HCT116 (cell line): ENCODE measurements at places on chromosomes 5 and 9. TPM values are rescaled to one million over a fixed set of nuclear protein-coding genes. Genes with fewer than 3 reads are reported as not detected.

- no peak for DNase-seq
- H3K36me3 ChIP-seq: no peaks in the 10 kb centered on the region
- no peak overlapping the region for H3K27ac ChIP-seq
These were observed 99.6 kb downstream of the DOCK2 start for GRCh38 chr5:169736653-169737052.

- no peaks in the 10 kb centered on the region for H3K36me3 ChIP-seq
- H3K4me3 ChIP-seq: no peak overlapping the region
- no peaks in the 10 kb centered on the region for H3K4me1 ChIP-seq
- no peak for DNase-seq
- no peak overlapping the region for H3K27ac ChIP-seq
- H3K27me3 ChIP-seq: peaks cover 18% of the 10 kb centered on the region; the same call in 1 of the 2 replicates
These were observed 73.3 kb upstream of the PHF24 start for GRCh38 chr9:34884747-34885189.

- no peak for DNase-seq
- no peaks in the 10 kb centered on the region for H3K27me3 ChIP-seq
- H3K36me3 ChIP-seq: no peaks in the 10 kb centered on the region
- H3K27ac ChIP-seq: no peak overlapping the region
These were observed 3.2 kb upstream of the RNU6ATAC start for GRCh38 chr9:134167530-134167931.

DNA sequence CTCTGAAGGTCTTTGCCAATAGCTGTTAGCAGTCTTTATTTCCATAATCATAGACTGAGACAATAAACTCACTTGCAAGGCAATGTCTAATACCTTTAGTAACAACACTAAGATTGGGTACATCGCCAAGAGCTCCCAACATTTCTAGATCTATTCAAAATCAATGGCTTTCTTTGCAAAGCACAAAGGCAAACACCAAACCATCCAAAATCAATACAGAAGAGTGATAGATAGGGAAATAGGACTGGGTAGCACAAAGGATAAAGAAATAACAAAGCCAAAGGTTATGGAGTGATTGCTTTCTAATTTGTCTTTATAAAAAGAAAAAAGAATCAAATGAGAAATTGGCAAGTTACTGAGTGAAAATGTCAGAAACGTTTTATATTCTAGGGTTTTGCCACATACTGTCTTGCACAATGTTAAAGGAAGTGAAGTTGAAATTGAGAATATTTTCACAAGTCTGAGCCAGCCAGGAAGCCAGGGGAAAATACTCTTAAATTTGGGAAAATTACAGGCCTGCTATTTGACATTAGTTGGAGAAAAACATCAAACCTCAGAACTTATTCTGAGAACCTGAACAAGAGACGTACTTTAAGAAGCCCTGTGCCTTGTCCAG is 53.3 kb upstream of the LHFPL2 start:
- no peak overlapping the region for H3K4me3 ChIP-seq
- H3K4me1 ChIP-seq: peaks cover 41% of the 10 kb centered on the region
- H3K36me3 ChIP-seq: no peaks in the 10 kb centered on the region
- H3K27ac ChIP-seq: no peak overlapping the region

- no peak for DNase-seq
- no peak overlapping the region for H3K4me3 ChIP-seq
- H3K4me1 ChIP-seq: no peaks in the 10 kb centered on the region
- no peaks in the 10 kb centered on the region for H3K36me3 ChIP-seq
- no peak overlapping the region for H3K27ac ChIP-seq
- peaks cover 13% of the 10 kb centered on the region; the same call in 1 of the 2 replicates for H3K27me3 ChIP-seq
These were observed 387.1 kb upstream of the PAPPA start for GRCh38 chr9:115766370-115766955.

DNA sequence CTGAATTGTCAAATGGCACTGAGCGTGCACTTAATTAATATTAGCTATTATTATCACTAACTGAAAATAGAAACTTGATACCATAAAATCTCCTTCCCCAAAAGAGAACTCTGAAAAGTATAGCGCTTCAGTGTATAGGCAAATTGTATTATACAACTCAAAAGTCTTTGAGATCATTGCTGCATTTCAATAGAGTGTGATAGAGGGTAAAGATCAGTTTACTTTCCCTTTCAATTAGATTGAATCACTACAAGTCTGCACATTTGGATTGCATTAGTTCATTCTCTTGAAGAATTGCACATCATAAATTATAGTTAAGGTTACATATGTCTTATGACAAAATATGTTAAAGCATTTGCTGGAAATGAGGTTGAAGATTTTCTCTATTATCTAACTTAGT is 13.4 kb upstream of the GRIN3A start:
- H3K27me3 ChIP-seq: no peaks in the 10 kb centered on the region
- no peak overlapping the region for H3K27ac ChIP-seq
- no peak overlapping the region for H3K4me3 ChIP-seq
- no peaks in the 10 kb centered on the region for H3K36me3 ChIP-seq

- H3K27me3 ChIP-seq: peaks cover 64% of the 10 kb centered on the region
- no peak overlapping the region for H3K27ac ChIP-seq
- no peak for DNase-seq
These were observed 171.1 kb downstream of the TARS1 start for GRCh38 chr5:33611877-33612276.

DNA sequence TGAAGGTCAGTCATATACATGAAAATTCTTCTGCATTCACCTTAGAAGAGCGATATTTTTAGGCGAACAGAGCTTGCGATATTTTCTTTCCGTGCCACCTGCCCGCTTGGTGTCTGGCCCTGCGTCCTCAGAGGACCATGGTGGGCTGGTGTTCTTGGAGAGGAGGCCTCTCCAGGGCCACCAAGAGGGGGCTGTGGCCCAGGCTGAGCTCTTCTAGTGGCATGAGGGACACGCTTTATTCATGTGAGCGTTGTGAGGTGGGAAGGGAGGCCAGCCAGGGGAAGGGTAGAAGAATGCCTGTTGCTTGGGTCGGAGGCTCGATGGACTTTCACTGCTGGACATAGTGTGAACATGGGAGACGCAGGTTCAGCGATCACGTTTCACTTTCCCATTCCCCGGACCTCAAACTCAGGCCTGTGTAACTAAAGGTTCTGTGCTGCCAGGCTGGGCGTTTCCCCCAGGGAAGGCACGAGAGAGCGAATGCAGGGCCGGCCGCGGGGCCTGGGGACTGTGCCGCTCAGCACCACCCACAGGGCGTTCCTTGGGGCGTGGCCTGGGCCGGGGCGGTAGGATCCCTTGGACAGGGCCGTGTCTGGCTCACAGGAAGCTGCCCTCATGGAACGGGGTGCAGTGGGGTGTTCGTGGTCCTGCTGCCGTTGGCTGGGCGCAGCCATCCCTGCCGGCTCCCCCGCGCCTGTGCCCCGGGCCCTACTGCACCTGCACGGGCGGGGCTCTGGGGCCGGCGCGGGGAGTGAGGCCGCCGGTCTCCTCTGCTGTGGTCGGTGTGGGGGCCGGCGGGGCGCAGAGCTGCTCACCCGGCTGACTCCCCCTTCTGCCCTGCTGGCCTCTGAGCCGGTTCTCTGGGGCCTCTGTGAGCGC is 40.7 kb upstream of the CLPTM1L start:
- peak overlapping the region; percentile 40; the same call in 1 of the 2 replicates for H3K27ac ChIP-seq
- peak overlapping the region; percentile 64 for H3K4me3 ChIP-seq

GRCh38 chr5:647311-647710 is 35.2 kb downstream of the CEP72 start:
- H3K27me3 ChIP-seq: no peaks in the 10 kb centered on the region
- H3K4me1 ChIP-seq: no peaks in the 10 kb centered on the region
- 0 out of 2 replicates have a peak overlapping the region, but pooled peaks have one; percentile 22 for H3K27ac ChIP-seq
- no peak overlapping the region for H3K4me3 ChIP-seq

GRCh38 chr5:146873186-146873917 is 5.2 kb downstream of the PPP2R2B start:
- H3K27ac ChIP-seq: no peak overlapping the region
- H3K4me3 ChIP-seq: no peak overlapping the region
- peaks cover 14% of the 10 kb centered on the region; the same call in 1 of the 2 replicates for H3K27me3 ChIP-seq
- H3K36me3 ChIP-seq: no peaks in the 10 kb centered on the region
- DNase-seq: no peak
- H3K4me1 ChIP-seq: no peaks in the 10 kb centered on the region

DNA sequence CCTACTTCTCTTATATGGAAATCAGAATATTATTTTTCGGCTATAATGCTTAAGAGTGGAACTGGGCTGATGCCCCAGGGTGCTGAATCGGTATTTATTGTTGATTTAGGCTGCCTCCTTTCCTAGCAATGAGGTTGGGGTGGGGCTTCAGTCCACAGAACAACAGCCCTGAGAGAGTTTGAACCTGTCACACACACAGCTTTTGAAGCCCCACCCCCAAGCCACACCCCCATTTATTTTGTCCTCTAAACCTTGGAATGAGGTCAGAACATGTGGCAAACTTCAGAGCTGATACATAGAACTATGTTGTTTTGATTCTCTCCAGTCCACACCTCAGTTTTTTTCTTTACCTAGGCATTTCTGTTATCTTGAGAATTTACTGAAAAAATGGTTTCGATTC is 51.7 kb upstream of the CAMK4 start:
- H3K27ac ChIP-seq: no peak overlapping the region
- no peaks in the 10 kb centered on the region for H3K27me3 ChIP-seq
- H3K36me3 ChIP-seq: no peaks in the 10 kb centered on the region
- DNase-seq: no peak

- H3K27ac ChIP-seq: no peak overlapping the region
- no peak overlapping the region for H3K4me3 ChIP-seq
- H3K36me3 ChIP-seq: no peaks in the 10 kb centered on the region
- DNase-seq: no peak
These were observed 13.5 kb downstream of the BASP1 start for GRCh38 chr5:17230808-17231525.

DNA sequence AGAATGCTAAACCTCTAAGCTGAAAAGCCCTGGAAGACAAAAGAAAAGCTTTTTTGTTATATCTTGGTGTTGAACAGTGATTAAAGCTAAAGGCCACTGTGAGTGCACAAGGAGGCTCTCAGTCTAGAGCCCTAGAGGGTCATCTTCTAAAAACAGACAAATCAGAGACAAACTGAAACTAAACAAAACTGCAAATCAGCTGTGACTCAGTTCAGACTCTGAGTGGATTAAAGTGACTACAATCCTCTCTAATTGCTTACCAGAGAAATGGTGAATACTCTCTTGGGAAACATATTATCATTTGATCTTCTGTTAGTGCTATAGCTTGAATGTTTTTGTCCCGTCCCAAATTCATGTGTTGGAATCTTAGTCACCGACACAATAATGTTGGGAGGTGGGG is 491.9 kb downstream of the CDH18 start:
- no peaks in the 10 kb centered on the region for H3K4me1 ChIP-seq
- no peaks in the 10 kb centered on the region for H3K36me3 ChIP-seq
- no peak overlapping the region for H3K27ac ChIP-seq
- no peak for DNase-seq

- no peak overlapping the region for H3K4me3 ChIP-seq
- H3K27ac ChIP-seq: no peak overlapping the region
- no peaks in the 10 kb centered on the region for H3K4me1 ChIP-seq
- no peak for DNase-seq
- no peaks in the 10 kb centered on the region for H3K27me3 ChIP-seq
These were observed 18.6 kb upstream of the CARD19 start for GRCh38 chr9:93077367-93077766.

DNA sequence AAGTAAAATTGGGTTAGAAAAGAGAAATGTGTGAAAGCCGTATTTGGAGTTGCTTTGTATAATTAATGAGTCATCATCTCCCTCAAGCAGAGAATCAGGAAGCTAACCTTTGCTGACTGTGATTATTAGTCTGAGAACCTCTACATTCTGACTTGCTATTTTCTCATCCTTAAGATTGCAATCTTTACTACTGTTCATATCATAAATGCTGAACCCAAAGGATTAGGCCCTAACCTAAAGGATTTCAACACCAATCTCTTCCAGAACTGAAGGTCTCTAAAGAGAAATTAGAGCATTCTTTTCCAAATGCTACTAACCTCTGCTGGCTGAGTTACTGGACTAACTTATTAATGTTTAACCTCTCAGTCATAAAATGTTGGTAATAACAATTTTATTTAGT is 538.1 kb upstream of the MEF2C start:
- H3K27ac ChIP-seq: no peak overlapping the region; the same call in 1 of the 2 replicates
- no peaks in the 10 kb centered on the region for H3K36me3 ChIP-seq
- peaks cover 11% of the 10 kb centered on the region for H3K4me1 ChIP-seq
- no peak for DNase-seq
- H3K27me3 ChIP-seq: no peaks in the 10 kb centered on the region

DNA sequence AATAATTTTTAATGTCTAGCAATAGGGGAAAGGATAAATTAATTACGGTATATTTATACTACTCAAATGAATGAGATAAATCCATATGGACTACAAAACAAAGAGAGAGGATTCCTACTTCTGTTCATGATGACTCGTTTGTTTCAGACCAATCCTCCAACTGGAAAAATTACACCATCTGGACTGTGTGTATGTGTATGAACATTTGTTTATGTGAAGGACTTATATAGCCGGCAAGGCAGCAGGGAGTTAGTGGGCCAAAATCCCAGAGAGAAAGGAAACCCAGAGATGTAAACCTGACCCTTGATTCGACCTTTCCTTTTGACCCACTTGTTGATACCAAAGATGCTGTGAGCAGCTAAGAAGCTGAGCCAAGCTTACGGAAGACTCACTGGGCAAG is 20.1 kb downstream of the PDE6A start:
- no peaks in the 10 kb centered on the region for H3K27me3 ChIP-seq
- no peaks in the 10 kb centered on the region for H3K4me1 ChIP-seq
- no peak for DNase-seq

DNA sequence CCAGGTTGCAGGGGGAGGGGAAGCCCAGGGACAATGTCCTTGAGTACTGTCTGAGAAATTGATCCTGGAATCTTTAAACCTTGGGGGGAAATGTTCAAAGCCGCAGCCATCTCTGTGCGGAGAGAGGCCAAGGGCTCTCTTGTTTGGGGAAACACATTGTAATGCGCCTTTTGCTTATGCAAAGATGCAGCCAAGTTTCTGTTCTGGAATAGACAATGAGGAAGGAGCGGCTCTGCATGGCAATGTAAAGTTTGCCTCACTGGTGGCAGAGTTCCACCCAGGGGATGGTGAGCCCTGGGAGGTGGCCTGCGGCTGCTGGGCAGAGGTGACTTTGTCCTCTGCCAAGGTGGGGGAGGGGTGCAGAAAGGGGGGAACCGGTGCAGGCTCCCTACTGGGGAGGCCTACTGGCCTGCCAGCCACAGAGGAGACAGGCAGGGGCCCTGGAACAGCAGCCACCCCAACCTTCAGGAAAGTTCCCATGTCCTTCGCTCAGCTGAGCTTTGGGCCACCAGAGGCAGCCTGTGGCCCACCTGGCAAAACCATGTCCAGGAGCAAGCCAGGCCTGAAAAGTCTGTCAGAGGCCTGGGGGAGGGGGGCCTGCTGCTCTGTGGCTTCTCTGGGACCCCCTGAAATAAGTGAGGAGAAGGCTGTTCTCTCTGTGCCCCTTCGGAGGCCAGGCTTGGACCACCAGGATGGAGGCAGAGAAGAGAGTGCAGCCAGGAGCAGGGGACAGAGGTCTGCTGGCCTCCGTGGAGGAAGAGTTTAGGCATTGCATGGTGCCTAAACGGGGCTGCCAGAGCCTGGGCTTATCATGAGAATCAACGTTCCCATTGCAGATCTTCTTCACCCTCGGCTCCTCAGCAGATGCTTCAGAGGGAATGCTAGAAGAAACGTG is 127.8 kb downstream of the ZNF354C start:
- H3K36me3 ChIP-seq: no peaks in the 10 kb centered on the region
- H3K27ac ChIP-seq: no peak overlapping the region
- no peaks in the 10 kb centered on the region for H3K4me1 ChIP-seq

GRCh38 chr9:113675475-113675941 is 200.6 kb upstream of the ZNF618 start:
- H3K4me1 ChIP-seq: no peaks in the 10 kb centered on the region
- H3K4me3 ChIP-seq: no peak overlapping the region
- no peaks in the 10 kb centered on the region for H3K36me3 ChIP-seq
- H3K27ac ChIP-seq: no peak overlapping the region
- peaks cover 30% of the 10 kb centered on the region for H3K27me3 ChIP-seq

TMED9 gene
- total RNA-seq: 133 TPM

NDOR1 gene
- 28.4 TPM for total RNA-seq

ADGRD2 gene
- total RNA-seq: not detected

PCDHA9 gene
- total RNA-seq: not detected

TENT4A gene
- 39.8 TPM for total RNA-seq

SUSD3 gene
- total RNA-seq: 11.3 TPM
